ENCODE measurements at places on chromosomes 4 and X.

DNA sequence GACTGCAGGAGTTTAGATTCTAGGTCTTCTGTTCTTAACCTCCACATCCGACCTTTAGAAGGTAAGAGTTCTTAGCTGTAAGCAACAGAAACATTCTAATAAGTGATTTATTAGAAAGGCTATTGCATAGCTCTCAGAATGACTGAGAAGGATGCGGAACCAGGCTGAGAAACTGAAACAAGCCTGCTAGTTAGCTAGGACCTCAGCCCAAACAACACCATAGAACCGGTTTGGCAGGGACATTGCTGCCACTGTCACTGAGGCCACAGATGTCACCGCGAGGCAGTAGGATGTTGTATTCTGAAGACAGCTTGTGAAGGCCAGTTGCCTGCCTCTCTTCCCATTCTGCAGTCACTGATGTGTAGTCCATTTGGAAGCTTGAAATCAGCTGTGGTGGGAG, 160.0 kb upstream of the ARX start:
- DNase-seq = no peak

GRCh38 chr4:100054071-100054470, 104.0 kb upstream of the H2AZ1 start:
- no peak for DNase-seq

DNA sequence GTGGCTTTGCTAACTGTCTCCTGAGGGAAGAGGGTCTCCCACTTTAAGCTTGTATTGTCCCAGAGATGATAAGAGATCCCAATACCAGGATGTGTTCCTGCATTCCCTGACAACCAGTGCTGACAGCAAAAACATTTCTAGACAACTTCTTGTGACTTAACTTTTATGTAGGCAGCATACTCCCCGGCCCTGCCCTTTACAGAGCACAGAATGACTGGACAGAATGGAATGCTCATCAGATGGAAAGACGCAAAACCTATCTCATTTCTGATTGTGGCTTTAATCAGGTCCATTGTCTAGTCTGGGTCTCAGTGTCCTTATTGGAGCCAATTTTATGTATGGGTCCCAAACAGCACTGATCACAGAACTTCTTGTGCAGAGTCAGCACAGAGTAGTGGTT, 18.2 kb upstream of the PLAC1 start:
- DNase-seq = no peak

GRCh38 chr4:8439914-8440491, 520 bp downstream of the ACOX3 start:
- DNase-seq = no peak

DNA sequence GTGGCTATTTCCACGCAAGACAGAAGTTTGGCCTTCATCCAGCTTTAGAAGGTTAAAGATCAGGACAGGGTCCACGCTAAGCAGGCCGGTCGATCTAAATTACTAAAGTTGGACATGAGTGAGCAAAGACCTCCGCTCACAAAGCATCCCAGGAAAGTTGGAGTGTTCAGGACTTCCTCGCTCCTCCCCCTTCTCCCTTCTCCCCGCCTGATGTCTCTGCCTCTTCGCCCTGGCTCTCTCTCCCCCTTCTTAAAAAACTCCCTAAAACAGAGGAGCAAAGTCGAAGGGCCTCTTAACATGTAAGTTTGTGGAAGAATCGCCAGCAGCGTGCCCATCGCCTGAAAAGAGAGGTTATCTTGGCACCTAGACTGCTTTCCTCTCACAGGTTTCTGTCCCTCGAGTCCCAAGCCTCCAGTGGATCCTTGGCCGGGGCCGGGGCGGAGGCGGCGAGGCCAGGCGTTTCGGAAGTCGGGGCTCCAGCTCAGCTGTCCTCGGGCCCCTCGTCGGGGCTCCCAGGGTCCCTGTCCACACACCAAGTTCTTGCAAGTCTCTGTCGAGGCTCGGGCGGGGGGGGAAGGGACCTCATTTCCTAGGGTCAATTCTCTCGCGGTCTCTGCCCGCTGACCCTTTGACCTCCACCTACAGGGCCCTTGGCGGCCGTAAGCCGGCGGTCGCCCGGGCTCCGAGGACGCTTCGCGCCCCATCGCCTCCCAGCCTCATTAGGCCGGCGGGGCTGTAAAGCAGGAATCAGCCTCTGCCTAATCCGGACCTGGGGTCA, 7.6 kb downstream of the ZIC3 start:
- DNase-seq = no peak

DNA sequence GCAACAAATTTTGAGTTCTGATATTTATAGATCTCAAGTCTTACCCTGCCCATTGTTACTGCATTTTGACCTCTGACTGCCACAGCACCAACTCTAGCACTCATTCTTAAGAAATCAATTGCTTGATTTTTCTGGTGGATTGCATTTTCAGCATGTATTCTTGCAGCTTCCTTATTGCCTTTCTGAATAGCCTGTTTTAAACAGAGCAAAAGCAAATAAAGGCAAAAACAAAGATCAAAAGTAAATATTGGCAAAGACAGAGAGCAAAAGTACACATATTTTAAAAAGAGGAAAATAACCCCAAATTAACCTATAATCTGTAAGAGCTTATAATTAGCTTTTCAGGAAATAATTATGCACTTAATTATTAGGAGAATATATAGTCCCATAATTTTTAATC, 129.4 kb upstream of the TENT5D start:
- no peak for DNase-seq

DNA sequence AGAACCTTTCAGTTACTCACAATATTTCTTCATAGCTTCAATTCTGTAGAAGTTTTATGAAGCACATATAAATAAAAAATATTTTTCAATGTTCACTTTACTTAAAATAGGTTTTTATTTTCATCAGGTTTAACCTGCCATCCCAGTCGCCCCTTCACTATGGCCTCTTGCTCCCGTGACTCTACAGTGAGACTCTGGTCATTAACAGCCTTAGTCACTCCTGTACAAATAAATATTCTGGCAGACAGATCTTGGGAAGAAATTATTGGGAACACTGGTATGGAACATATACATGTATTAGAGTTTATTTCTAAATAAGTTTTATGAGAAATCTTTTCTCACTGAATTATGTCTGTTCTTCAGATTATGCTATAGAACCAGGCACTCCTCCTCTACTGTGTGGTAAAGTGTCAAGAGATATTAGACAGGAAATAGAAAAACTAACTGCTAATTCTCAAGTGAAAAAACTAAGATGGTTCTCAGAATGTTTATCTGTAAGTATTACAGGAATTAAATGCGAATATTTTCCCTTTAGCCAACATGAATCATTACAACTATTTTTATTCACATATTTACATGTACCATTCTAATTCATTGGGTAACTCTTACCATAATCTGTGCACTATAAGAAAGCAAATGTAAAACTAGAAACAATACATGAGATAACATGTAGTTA, 45.6 kb downstream of the SPATA4 start:
- no peak for DNase-seq

DNA sequence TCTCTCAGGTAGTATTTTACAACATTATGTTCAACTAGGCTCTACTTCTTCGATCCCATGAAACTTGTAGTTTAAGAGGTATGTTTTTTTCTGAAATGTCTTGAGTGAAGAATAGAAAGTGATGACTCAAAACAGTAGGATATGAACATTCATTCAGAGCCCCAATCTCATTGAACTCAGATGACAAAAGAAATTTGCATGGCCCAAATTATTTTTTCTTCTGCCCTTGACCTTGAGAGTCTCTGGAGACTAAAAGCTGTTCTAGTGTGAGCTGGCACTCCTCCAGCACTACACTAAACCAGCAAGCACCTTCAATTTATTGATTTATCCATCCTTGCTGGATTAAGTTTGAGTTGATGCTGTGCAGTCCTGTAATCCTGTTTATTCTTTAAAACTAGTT, 4.0 kb downstream of the DCLK2 start:
- DNase-seq = peak; percentile 58

DNA sequence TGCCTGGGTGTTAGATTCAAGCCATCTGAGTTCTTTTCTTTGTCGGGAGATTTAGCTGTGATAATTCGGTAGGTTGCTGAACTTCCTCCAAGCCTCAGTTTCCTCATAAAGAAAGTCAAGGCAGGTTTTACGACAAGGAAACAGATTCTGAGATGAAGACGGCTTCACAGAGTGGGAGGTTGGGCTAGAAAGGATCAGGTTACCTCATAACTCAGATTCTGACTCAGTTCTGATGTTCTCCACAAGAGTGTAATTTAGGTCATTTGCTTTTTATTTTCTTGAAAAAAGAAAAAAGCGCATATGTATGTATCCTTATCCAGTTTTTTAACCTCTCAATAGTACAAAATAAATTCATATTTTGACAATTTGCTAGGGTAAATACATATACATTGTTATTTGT, 47.2 kb upstream of the ELOVL6 start:
- no peak for DNase-seq

DNA sequence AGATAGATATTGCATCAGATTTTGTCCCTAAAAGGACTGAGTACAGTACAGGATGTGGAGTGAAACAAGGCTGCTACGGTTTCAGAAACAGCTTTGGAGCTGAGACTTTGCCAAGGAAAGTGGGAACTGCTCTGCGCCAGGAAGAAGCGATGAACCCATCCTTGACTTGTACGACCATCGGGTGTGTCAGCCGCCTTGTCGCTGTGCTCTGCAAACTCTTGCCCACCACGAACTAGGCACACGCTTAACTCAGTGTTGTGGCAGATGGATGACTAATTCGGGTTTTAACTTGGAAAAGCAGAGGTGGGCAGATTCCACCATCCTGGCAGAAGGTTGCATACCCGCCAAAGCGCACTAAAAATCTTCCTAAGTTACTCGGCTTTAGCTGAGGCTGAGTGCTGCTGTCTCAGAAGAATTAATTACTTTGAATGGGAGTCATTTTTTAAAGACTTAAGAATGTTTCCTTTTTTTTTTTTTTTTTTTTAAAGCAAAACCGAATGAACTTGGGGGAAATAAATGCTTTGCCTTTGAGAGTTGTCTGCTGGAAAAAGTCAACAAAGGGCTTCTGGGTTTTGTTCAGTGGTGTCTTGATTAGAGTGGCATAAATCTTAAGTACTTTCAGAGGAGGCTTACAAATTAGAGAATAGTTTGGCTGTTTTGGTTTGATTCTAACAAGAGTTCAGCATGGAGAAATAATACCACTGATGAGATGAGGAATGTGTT, 69.5 kb downstream of the SHROOM2 start:
- DNase-seq = no peak

DNA sequence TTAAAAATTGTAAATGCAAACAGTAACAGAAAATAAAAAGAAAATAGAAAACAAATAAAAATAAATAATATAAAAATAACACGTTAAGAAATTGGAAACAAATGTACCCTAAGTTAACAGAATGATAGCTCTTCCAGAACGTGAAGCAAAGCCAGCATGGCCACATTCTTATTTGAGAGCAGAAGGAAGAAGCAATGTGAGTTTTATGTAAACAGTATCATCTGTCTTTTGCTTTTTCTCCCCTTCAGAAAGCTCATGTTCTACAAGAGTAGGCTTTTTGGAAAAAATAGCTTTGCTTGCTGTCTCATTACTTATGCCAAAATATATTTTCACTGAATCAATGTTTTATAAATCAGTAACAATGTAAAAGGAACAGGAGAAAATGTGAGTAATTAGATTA, 18.7 kb downstream of the NPY2R start:
- DNase-seq = no peak

DNA sequence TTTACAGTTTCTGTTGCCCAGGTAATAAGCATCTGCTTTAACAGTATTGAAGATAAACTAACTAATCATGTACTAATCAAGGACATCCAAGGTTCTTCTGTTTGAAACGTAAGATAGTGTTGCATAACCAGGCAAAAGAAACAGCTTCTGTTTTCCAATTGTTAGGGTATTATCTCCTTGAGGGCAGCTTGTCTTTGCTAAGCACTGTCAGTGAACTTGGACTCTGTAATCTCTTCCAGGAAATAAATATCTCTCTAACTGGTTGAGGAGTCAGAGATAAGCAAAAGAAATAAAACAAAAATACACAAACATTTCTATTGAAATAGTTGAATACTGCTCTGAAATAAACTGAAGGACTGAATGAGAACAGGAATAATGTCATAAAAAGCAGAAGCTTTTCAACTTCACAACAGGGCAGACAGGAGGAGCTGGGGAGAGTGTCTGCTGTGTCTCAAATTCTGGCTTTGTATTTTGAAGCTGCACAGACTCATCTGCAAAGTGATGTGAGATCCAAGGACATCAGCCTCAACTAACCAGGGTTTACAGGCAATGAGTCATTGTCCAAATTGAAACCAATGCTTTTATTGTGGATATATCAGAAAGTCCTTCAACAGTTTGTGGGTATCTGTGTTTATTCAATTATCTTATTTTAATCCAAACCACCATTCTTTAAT, 1253.0 kb upstream of the PCDH7 start:
- no peak for DNase-seq

- no peak for DNase-seq
Observed at GRCh38 chr4:183637461-183637860, 21.5 kb downstream of the RWDD4 start.

DNA sequence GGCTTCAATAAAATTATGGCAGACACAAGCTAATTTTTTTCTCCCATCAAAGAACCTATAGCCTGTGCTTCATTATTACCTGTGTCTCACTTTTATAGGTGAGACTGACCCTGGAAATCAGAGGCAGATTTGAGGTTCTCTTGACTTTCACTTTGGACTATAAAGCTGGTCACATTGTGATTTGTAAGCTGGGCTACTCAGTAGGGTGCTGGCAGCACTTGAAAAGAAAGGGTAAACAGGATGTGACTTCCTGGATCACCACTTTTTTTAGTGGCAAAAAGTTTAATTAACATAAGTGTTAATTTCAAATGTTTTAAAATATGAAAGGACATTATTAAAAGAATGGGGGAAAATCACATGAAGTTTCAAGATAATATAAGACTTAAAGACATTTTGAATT, 50.6 kb upstream of the GATB start:
- no peak for DNase-seq

GRCh38 chr4:126271292-126271691, 956.5 kb downstream of the FAT4 start:
- DNase-seq = no peak

- no peak for DNase-seq
Observed at GRCh38 chr4:176864238-176864637, 71.5 kb upstream of the VEGFC start.

GRCh38 chrX:110218591-110218990, 99.3 kb downstream of the AMMECR1 start:
- DNase-seq = no peak

GRCh38 chr4:138392751-138393308, 150.7 kb upstream of the SLC7A11 start:
- no peak for DNase-seq

DNA sequence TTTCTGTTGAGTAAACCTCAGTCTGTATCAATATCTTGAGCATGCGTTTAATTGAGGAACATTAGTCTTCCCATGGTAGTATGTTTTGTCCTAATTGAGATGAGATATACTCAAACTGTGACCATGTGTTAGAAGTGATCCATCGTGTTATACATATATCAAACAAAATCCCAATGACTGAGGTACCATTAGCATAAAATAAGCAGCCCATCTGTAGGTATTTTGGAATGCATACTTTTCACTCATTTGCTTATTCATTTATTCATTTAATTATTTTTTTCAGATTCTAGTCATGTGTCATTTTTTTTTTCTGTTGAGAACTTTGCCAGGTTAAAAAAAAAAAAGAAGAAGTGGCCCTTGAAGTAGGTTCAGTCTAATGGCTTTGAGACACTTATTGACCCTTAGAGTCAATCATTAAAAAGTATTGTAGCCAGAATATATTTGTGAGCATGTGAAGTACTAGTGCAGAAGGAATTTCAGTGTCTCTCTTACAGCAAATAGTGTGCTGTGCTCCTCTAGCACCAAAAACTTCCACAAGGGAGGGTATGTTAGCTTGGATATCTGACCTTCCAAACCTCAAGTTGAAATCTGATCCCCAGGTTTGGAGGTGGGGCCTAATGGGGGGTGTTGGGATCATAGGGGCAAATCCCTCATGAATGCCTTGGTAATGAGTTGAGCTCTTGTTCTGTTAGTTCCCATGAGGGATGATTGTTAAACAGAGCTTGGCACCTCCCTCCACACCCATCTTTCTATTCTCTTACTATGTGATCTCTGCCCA, 130.8 kb upstream of the NPY2R start:
- no peak for DNase-seq

All from T-helper 2 cell (primary cell).